ENCODE measurements at places on chromosomes 16 and 17.

- DNase-seq, result no peak
Observed at GRCh38 chr17:35372846-35373533, 431 bp downstream of the SLFN11 start.

DNA sequence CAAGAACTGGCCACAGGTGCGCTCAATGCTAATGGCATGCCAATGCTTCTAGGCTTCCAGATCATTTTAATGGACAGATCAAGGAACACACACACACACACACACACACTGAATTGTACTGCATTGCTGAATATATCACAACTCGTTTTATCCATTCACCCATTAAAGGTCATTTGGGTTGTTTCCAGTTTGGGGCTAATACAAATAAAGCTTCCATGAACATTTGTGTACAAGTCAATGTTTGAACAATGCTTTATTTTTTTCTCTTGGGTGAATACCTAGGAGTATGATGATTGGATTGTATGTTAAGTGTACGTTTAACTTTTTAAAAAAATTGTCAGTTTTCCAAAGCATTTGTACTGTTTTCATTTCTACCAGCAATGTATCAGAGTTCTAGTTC, 3.6 kb upstream of the PCTP start:
- no peak for DNase-seq

GRCh38 chr17:47072886-47073285, 93.8 kb upstream of the RPRML start:
- DNase-seq, result no peak

- no peak for DNase-seq
Observed at GRCh38 chr17:74822335-74822938, 37.2 kb downstream of the GRIN2C start.

DNA sequence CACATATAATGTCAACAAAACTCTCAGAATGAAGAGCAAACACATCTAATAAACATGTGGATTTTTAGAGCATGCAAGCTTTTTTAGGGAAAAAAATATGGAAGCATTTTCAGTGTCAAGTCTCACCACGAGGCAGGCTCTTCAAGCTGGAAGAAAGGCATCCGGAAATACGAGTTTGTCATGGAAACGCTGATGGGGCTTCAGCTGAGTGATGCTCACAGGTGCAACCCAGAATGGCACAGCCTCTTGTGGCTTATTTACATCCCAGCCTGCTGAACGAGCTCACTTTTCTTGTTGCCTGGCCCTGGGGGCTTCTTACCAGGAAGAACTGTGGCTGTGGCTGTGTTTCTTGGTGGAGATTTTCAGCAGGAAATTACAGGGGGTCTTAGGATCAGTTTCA, 24.1 kb upstream of the DYNLL2 start:
- DNase-seq, result no peak

DNA sequence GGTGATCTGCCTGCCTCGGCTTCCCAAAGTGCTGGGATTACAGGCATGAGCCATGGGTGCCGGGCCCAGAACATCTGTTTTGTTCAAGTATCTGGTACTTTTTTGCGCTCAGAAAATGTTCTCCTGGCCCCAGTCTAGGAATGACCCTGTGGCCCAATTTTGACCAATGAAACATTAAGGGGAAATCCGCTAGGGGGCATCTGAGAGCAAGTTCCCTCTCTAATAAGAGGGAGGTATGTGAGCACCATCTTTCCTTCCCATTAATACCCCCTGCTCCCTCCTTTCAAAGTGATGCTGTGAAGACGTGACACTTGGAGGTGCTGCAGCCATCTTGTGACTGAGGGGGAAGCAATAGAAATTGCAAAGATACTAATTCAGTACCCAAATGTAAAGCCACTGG, 16.5 kb upstream of the CLEC3A start:
- no peak for DNase-seq

DNA sequence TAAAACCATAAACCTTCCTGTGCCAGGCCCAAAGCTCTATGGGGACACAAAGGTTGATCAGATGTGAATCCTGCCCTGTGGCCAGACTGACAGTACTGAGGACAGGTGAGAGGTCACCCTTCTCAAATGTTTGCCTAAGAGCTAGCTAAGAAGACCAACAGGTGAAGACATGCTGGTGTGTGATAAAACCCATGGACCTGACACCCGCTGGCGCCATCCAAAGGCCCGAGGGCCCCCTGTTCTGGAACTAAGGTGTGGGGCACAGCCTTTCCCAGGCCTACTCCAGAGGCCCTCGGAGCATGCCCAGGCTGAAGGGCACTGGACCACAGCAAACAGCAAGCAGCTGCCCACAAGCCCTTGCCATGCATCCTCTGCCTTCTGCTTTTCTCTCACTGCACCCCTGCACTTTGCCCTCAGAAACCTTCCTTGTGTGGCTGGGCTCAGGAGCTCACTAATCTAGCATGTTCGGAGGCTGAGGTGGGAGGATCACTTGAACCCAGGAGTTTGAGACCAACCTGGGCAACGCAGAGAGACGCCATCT, 5.2 kb upstream of the CDK3 start:
- DNase-seq, result no peak

GRCh38 chr17:30495586-30495985, 18.4 kb downstream of the GOSR1 start:
- DNase-seq, result no peak

Data from mesothelial cell of epicardium (in vitro differentiated cells).